Caki2 (cell line): ENCODE measurements at places on chromosomes 7 and 10. TPM values are rescaled to one million over a fixed set of nuclear protein-coding genes. Genes with fewer than 3 reads are reported as not detected.

- DNase-seq: no peak
Measured at GRCh38 chr10:132420981-132421846, 24.2 kb downstream of the PWWP2B start.

DNA sequence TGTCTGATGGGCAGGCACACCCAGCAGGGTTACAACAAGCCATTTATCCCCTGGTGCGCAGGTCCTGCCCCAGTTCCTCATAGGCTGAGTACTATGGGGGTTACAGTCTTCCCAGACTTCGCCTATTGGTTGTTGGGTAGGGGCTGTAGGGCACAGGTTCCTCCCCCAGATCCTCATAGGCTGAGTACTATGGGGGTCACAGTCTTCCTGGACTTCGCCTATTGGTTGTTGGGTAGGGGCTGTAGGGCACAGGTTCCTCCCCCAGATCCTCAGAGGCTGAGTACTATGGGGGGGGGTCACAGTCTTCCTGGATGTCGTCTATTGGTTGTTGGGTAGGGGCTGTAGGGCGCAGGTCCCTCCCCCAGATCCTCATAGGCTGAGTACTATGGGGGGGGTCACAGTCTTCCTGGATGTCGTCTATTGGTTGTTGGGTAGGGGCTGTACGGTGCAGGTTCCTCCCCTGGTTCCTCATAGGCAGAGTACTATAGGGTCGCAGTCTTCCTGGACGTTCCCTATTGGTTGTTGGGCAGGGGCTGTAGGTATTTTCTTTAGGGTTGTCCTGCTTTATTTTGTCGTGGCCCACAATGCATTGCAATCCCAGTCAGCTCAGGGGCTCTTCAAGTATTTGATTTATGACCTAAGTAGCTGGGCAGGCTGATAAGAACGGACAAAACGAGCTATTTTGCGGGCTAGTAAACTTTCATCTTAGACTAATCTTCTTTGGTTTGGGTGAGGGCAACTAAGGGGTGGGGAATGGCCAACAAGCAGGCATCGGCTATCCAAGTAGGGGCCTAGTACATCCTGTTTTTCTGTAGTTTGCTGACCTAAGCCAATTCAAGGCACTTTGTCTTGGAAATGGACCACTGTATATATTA lies 3.4 kb downstream of the LRRC27 start:
- no peak for DNase-seq

Gene KLHL7
- total RNA-seq: 36.2 and 46.4 TPM in 2 replicates

GRCh38 chr10:131198843-131199242 lies 112.7 kb downstream of the TCERG1L start:
- no peak for DNase-seq

DNA sequence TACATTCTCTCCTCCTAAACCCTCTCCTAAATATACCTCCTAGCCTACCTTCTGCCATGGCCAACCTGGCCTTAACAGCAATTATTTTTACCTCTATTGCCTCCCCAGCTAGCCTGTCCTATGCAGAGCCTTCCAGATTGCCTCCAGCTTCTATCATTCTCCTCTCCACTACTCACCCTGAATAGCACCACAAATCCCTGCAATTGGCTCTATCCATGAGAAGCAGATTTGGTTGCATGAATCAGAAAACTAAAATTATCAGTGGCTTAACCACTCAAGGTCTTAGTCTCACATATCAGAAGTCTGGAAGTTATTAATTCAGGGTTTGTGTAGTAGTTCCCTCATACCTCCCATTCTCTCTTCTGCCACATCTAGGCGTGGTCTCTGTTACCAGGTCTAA lies 120.3 kb upstream of the CACUL1 start:
- DNase-seq: no peak

DNA sequence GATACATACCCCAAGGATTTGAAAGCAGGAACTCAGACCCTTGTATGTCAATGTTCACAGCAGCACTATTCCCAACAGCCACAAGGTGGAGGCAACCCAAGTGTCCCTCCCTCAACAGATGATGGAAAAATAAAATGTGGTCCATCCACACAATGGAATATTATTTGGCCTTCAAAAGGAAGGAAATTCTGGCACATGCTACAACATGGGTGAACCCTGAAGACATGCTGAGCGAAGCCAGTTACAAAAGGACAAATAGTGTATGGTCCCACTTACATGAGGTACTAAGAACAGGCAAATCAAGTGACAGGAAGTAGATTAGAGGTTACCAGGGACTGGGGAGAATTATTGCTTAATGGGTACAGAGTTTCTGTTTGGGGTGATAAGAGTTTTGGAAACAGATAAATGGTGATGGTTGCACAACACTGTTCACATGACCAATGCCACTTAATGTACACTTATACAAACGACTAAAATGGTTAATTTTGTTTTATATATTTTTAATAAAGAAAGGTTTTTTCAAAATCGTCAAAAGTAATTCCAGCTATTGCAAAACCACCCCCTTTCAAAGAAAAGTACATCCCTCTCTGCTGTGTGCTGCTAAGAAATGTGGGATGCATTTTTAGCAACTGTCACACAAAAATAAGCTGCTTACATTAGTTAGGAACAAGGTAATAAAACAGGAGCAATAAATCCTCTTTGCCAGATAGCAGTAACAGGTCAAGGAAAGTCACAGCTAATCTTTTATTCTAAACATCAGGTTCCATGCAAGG lies 85.7 kb downstream of the GRB10 start:
- DNase-seq: no peak

- DNase-seq: no peak
Measured at GRCh38 chr10:132572545-132572937, 35.0 kb downstream of the INPP5A start.

DNA sequence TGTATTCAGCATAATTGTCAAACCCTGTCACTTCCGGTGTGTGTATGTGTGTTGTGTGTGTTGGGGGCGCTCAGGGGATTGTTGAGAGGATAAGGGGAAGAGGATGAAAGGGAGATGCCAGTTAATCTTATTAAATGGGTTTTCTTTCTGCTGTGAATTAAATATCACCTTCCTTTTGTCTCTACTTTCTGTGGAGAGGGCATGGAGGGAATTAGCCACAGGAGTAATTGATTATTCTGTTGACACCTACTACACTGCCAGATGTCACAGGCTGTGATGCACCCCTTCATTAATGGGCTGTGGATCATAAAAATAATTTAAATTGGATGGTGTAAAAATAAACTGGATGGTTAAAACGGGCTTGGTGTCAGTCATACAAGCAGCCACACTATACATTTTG lies 311.9 kb downstream of the MDFIC start:
- DNase-seq: no peak

GRCh38 chr10:124918191-124918830 lies 23.6 kb upstream of the ZRANB1 start:
- DNase-seq: no peak

DNA sequence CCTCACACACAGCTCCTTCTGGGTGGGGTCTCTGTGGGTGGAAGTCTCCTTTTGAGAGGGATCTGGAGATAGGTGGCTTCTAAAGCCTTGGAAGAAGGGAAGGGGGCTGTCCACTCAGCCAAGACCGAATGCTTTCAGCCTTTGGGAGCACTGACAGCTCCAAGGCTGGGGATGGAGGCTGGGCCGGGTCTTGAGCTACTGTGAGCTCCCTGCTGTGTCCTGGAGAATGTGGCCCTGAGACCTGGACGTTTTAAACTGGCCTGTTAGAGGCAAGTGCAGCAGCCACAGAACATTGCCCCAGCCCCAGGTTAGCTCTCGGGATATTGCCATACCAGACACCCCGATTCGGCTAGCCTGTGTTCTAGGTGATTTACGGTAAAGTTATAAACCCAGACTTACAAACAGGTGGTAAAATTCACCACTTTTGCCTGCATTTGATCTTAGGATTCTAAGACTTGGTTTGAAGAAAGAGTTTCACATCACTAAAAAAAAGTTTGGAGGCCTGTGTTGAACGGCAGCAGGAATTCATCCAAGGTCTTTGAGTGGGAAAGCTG lies 548.5 kb upstream of the FOXK1 start:
- no peak for DNase-seq

Gene PIK3CG
- total RNA-seq: not detected in 2 replicates

Gene LGI1
- not detected in 2 replicates for total RNA-seq

GRCh38 chr10:43055991-43056567 lies 20.8 kb upstream of the RET start:
- DNase-seq: no peak

GRCh38 chr10:88127269-88127668 lies 263.8 kb downstream of the PTEN start:
- DNase-seq: no peak

- no peak for DNase-seq
Measured at GRCh38 chr10:132282667-132283603, 24.8 kb downstream of the STK32C start.
